ENCODE measurements at places on chromosomes 2 and 18.

DNA sequence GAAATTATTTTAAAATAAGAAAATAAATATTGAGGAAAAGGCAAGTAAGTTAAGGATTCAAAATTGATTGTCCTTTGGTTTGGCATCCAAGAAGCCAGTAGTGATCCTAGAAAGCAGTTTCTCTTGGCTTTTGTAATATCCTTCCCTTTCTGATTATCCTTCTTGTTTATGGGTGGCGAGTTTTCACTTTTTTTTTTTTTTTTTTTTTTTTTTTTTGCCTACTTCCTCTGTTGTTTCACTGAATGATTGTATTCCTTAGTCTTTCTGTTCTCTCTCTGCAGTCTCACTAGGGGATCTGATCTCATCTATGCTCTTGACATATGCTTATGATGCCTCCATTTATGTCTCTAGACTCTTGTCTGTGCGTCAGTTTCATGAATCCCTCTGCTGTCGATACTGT is 4.2 kb downstream of the NAPG start:
- no peak for DNase-seq

- no peak for DNase-seq
These were observed 1.4 kb upstream of the ACVR2A start for GRCh38 chr2:147843391-147843863.

DNA sequence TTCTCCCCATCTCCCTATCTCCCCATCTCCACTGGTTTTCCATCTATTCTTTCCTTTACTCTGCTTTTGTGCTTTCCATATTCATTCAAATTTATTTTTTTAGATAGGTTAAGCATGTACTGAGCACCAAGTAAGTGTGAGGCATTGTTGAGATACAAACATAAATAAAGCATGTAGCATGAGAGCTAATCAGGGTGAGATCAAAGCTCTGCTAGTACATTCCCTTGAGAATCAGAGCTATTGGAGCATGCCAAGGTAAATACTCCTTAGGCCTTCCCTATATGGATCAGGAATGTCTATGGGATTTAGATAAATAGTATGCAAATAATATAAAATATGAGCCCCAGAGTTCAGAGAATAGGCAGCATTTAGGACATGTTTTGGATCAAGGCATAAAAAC is 25.3 kb downstream of the BABAM2 start:
- no peak for DNase-seq

DNA sequence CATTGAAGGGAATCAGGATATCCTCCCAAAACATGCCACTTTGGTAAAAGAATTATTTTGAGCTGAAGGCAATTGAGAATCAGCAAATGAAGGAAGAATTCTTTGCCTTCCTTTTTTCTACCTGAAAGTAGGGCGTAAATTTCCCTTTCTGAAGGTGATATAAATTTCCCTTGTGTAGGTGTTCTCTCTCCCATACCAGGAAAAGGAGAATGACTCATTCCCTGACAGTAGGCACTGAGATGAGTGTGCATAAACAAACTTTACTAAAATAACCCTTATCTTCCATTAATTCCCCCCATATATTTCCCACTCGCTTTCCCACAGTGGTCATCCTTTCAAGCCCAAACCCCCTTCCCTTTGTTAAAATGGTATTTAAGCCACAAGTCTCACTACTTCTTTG is 1339.0 kb downstream of the LRP1B start:
- DNase-seq = no peak

- DNase-seq = no peak
These were observed 65.6 kb downstream of the NCKAP5 start for GRCh38 chr2:133502678-133503077.

DNA sequence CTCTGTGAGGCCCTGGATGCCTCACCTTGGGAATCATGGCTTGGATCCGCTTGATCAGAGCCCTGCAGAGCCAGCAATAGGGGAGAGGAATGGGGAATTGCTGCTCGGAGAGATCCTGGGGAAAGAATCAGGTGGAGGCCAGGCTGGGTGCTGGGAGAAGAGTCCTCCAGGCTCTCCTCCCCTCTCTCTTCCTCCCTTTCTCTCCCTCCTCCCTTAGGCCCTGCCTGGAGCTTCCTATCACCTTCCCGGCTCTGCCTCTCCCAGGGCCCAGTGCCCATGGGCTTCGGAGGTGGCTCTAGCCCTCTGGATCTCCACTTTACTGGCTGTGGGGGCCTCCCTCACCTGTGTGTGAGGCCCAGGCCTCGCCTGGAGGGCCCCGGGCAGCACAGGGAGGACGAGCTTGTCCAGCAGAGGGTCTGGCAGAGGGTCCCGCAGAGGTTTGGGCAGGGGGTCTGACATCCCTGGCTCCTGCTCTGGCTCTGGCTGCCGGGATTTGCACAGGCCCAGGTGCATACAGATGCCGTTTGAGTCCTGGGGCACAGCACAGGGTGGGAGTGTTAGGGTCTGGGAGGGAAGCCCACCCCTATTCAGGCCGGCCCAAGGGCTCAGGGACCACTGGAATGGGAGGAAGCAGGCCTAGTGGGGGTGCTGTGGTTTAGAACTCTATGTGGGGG is 2.6 kb downstream of the SFTPB start:
- no peak for DNase-seq
